A549 (cell line): ENCODE measurements at places on chromosomes 1 and 21. TPM values are rescaled to one million over a fixed set of nuclear protein-coding genes. Genes with fewer than 3 reads are reported as not detected.

CELF3 gene
- polyA plus RNA-seq: not detected in 3 replicates

ITPKB gene
- 1.8 to 2.8 TPM (median 2.6 TPM) in 3 replicates for polyA plus RNA-seq

GPR37L1 gene
- polyA plus RNA-seq: 0.08 to 0.09 TPM (median 0.09 TPM) in 3 replicates

VSIG8 gene
- 0.05 to 0.09 TPM in 2 of 3 replicates, not detected in the other for polyA plus RNA-seq

DNA sequence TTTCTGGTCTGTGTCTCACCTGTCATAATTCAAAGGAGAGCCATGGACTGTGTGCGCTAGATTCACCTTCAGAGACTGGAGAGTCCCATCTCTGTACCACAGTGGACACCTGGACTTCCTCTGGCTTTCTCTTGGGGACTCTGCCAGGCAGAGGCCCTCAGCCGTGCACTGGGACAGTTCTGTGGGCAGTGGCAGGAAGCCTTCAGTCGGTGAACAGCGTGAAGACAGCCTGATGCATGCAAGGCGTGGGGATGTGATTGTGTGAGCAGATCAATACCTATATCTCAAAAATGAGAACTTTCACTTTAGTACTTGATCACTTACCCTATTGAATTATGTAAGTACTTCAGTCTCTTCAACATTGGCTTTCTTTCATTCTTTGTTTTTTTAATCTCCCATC lies 245.3 kb downstream of the DISC1 start:
- no peak for DNase-seq

DNA sequence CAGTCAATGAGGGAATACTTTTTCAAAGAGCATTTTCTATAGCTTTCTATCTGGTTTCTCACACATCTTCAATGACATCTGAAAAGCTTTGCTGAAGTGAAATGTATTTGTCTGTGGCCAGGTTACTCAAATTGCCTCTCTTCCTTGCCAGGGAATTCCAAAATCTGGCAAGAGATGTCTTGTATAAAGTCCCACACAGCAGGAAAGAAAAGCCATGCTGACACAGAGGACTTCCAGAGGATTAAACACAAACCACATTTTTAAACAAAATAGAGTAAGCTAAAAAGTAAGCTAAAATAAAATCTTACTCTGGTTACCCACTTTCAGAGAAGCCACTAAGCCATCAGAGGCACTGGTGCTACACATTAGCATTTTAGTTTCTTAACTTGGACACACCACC lies 93.1 kb upstream of the BCAR3 start:
- DNase-seq: no peak
